Brain pericyte (primary cell): ENCODE measurements at places on chromosomes 4 and X.

- no peak for DNase-seq
Measured at GRCh38 chr4:185344743-185345538, 50.8 kb downstream of the LRP2BP start.

GRCh38 chr4:113969709-113970334, 9.6 kb downstream of the ARSJ start:
- no peak for DNase-seq

- no peak for DNase-seq
Measured at GRCh38 chrX:129427267-129427666, 96.0 kb downstream of the SMARCA1 start.

DNA sequence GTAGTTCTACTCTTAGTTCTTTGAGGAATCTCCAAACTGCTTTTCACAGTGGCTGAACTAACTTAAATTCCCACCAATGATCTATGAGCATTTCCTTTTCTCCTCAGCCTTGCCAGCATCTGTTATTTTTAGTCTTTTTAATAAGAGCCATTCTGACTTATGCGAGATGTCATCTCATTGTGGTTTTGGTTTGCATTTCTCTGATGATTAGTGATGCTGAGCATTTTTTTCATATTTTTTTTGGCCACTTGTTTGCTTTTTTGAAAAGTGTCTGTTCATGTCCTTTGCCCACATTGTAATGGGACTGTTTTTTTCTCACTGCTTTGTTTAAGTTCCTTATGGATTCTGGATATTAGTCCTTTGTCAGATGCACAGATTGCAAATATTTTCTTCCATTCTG, 21.5 kb upstream of the PHKA1 start:
- DNase-seq = no peak

DNA sequence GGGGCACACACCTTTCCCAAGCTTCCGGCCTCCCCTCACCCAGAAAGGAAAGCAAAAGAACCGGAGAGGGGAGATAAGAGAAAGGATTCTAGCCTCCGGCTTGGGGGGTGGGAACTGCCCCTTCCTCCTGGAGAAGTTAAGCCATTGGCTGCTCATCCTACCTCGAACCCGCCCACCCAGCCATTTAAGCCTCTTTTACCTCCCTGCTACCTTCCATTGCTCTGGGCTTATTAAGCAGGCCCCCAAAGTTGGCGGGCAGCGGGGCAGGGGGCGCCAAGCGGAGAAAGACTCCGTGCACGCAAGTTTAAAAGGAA, 2.3 kb downstream of the MAML3 start:
- peak; percentile 71 for DNase-seq

GRCh38 chrX:134377537-134377936, 82.4 kb upstream of the HPRT1 start:
- DNase-seq = no peak

- no peak for DNase-seq
Measured at GRCh38 chr4:139593091-139593564, 37.1 kb upstream of the SETD7 start.

DNA sequence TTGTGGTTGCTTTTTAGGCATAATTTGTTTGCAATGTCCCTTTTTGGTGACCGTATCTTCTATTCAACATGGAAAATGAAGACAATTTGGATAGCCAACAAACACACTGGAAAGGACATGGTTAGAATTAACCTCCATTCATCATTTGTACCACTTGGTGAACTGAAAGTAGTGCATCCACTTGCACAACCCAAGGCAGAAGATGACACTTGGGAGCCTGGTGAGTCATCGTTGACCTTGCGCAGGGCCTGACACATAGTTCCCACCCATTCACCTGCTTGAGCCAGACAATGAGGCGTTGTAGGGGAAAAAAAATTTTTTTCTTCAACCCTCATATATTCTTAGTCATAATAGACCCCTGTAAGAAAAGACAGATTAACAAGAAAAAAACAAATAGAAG, 32.4 kb downstream of the EGF start:
- no peak for DNase-seq

DNA sequence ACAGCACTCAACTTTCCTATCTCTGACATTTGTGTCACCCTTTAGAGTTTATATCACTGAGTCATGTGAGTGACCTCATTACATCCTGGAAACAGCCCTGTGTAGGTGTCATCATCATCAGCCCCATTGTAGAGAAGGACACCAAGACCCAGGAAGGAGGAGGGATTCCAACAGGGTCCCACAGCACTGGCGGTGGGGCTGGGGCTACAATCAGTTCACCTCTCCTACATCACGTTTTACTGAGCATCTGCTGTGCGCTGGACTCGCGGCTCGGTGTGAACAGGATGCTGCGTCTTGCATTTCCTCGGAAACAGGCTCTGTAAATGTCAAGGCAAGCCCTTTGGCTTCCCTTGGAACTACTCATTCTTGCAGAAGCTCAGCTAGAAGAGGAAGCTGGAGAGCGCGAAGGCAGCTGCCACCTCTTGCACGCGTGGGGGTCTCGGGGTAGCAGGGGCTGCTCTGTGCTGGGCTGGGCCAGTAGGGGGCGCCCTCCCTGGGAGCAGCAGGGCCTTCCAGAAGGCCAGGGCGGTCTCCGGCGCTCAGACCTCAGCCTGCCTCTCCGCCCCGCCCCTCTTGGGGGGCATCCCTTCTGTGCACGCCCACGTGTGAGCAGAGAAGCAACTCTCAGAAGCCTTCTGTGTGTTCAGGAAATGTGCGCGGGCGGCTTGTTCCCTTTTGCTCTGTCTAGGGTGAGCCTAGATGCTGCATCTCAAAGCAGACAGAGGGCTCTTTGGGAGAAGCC, 29.0 kb downstream of the REELD1 start:
- DNase-seq = no peak

- no peak for DNase-seq
Measured at GRCh38 chr4:86441175-86441936, 81.5 kb upstream of the MAPK10 start.

GRCh38 chrX:16444353-16444752, 205.6 kb upstream of the S100G start:
- no peak for DNase-seq

DNA sequence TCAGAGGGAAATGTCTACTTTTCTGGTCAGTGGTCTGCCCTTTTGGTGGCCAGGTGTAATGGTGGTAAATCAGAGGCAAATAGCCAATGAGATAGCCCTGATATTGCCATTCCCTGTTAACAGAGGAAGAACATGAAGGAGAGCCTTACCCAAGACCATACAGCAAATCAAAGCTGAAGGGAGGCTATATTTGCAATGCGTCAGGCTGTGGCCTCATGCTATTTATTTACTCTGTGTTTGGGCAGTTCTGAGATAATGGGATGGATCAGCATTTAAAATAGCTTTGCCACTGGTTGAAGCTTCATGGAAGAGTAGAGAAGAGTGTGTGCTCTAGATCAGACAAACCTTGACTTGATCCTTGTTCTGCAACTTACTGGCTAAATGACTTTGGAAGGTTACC, 73.3 kb upstream of the MAML3 start:
- DNase-seq = no peak

- no peak for DNase-seq
Measured at GRCh38 chr4:103289186-103289585, 91.0 kb upstream of the CENPE start.

- no peak for DNase-seq
Measured at GRCh38 chr4:183422962-183423631, 21.3 kb upstream of the CDKN2AIP start.

GRCh38 chr4:65645185-65645584, 25.1 kb downstream of the EPHA5 start:
- no peak for DNase-seq

- no peak for DNase-seq
Measured at GRCh38 chr4:78213218-78213617, 156.1 kb downstream of the FRAS1 start.

DNA sequence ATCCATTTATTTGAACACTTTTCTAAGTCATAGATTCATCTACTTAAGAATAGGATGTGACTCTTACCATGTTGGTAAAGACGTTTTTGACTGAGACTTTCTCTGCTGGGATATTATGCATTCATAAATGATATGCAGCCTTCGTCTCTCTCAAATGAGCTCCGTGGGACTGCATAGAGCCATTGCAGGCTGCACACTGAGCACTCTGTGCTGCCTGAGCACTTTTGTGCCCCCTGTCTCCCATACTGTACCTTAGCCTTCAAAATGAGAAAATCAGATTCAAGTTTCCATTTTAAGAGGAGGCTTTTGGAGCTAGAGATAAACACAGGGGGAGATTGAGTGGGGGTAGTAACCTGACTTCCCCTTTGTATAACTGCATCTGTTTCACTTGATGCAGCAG, 433.6 kb downstream of the ZIC3 start:
- no peak for DNase-seq

GRCh38 chr4:85489273-85489981, 14.5 kb downstream of the ARHGAP24 start:
- no peak for DNase-seq

GRCh38 chr4:40502934-40503333, 126.7 kb downstream of the RBM47 start:
- no peak for DNase-seq

DNA sequence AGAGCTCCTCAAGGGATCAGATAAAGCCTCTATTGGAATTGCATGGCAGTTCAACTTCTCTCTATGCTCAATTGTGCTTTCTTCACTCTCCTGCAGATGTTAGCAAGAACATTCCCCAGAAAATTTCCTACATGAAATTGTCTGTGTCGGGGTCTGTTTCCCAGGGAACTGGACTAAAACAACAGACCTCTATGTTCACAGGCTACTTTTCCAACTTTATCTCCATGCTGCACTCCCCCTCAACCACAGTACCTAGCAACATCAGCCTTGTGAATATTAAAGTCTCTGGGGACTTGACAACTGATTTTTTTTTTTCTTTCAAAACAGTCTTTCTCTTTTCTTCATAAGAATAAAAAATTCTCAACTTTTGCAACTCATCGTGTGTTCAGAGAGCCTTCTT, 1470.8 kb upstream of the ADGRL3 start:
- DNase-seq = no peak

- no peak for DNase-seq
Measured at GRCh38 chr4:8198206-8198905, 734 bp upstream of the SH3TC1 start.

GRCh38 chr4:153082322-153083301, 121.6 kb upstream of the TRIM2 start:
- no peak for DNase-seq

DNA sequence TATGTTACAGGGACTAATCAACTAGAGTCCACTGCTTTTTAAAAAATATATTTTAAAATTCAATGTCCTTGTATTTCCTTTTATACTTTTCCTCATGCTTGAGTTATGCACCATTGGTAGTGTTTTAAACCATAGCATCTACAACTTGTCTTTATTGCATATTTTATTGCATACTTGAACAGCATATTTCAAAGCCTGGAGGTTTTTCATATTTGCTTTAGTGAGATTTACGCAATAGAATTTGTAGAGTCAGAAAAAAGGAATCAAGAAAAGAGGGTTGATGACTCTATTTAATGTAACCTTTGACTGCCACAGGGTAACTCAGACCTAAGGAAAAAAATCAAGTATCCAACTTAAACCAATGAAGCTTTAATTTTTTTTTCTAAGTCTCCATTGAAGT, 1165.7 kb upstream of the IGFBP7 start:
- no peak for DNase-seq

DNA sequence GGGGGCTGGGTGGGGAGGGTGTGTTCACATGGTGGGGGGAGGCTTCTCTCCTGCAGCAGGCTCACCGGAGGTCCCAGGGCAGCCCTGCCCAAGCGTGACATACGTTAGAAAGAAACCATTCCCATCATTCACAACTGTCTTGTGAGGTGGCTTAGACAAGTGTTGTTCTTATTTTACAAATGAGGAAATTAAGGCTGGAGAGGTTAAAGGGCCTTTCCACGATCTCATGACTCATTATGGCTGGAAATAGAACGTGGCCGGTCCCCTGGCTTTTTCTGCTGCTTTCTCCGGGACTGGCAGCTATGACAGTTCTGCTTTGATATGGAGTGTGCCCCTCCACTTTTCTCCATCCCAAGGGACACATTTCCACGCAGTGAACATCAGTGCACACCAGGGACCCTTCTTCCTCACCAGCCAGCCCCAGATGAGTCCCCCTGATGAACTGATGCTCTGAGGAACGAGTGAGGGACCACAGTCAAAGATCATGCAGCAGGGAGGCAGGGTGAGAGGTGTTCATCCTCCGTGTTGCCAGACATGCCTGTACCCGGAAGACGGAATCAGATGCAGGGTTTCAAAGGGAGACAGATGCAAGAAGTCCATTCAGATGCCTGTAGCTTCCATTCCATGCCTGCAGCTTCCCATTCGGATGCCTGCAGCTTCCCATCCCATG, 64.0 kb upstream of the ACSL1 start:
- no peak for DNase-seq

DNA sequence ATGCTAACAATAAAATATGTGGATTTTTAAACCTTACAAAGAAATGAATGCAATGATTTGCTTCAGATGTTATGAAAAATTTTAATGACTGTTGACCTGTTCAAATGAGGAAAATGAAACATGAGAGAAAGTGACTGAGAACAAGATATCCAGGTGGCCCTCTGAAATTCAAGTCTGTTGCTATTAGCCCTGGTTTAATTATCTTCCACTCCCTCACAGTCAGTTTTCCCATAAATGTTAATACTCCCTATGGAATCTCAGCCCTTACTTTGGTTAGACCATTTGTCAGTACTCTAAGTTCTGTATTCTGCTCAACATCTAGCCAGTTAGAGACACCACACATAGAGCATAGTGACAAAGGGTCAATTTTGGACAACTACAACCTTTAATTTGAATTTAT, 327.8 kb downstream of the PDGFC start:
- no peak for DNase-seq
